ENCODE measurements at places on chromosomes 6 and 20.

- peak; percentile 91 for DNase-seq
Observed at GRCh38 chr6:18503593-18504231, 116.6 kb downstream of the RNF144B start.

DNA sequence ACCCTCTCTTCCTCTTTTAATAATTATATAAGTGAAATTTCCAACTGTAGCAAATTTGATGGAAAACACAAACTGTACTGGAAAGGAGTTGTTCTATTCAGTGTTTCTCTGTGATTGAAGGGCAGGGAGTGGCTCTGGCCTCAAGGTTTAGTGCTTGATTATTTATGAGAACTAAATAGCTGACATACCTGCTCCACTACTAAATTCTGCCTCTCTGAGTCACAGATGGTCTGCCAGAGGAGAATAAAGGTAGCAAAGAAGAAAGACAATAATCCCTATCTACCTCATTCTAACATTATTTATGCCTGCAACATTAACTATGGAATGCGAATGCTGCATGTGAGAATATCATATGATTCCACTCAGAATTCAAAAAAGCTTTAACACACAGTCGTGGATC, 9.3 kb downstream of the BMP5 start:
- DNase-seq: peak; percentile 66

GRCh38 chr20:4702562-4703280, 19.0 kb upstream of the PRND start:
- no peak for DNase-seq

DNA sequence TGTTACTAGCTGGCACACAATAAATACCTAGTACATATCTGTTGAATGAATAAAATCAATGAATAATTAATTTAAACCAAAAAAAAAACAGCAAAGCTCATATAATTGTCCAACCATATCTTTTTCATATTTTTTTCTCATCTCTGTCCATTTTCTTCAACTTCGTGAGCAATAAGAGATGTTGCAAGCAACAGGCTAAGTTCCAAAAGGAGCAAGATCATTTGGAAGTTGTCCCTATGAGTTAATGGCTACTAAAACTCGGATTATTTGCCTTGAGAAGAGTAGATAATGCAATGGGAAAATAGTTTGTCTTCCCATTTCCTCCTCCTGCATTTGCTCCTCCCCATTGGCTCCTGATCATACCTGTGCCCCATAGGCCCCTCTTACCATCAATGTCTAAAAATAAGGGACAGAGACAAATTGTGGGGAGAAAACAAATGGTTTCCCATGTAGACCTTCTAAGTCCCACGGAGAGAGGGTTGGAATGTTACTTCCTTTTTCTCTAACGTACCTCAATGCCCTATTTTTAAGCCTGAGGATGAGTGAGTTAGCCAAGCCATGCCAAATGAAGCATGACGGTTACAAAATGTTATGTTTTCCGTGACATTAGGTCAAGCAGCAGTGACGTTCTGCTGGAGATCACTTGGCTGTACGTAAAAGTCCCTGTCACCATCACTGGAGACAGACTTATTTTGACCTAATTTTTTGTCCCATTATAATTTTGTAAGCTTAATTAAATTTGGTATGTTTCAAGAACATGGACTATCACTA, 217.3 kb upstream of the PREP start:
- DNase-seq: no peak

GRCh38 chr6:18439581-18439980, 52.4 kb downstream of the RNF144B start:
- DNase-seq: no peak

All from kidney glomerular epithelial cell (primary cell).